Stimulated activated CD8-positive, alpha-beta memory T cell treated with anti-CD3 and anti-CD28 coated beads, Interleukin-7, amount 100 ng/mL, for 24 hours (primary cell): ENCODE measurements at places on chromosomes 11 and 22.
A peak's percentile ranks its signal among the peaks of the same experiment; 100 is the strongest.

DNA sequence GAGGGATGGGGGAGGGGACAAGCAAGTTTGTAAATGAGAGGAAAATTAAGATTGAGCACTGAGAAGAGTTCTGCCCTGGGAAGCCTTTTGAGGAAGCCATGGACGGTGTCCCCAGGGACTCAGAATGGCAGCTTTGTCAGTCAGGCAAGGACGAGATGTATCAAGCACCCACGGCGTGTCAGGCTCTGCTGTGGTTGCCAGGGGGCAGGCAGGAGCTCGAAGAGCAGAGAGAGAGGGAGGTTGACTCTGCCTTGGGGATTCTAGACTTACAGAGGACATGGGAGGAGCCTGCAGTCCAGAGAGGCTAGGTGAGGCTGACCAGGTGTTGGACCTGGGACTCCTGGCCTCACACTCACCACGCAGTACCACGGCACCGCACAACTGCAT is 29.1 kb upstream of the SYT7 start:
- DNase-seq = no peak

DNA sequence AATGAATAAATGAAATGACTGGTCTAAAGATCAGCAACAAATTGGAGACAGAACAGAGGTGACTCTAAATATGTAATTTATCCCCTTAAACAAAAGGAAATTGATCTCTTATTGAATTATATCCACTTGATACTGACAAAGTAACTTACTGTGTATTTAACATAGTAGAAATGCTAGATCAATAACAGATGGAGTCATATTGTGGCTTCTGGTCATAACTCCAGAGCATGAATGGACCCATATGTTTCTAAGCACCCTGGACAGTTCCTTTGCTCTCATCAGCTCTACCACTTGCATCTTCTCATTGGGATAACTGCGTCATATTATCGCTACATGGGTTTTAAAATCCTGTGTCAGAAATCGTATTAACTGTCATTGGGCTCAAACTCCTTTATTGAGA is 222.3 kb downstream of the ETS1 start:
- no peak for DNase-seq

DNA sequence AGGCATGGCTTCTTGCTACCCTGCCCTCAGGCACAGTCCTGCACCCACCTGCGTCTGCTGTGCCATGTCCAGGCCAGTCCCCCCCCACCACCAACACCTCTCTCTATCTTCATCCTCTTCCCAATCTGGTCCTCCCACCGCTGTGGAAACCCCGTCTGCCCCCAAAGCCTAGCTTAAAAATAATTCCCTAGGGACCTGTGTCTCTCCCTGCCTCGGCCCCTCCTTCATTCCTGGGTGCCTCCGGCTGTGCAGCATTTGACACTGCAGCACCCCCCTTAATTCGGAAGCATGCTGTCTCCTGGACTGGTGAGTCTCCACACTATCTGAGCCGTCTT is 2.5 kb upstream of the ASCL2 start:
- no peak for DNase-seq

DNA sequence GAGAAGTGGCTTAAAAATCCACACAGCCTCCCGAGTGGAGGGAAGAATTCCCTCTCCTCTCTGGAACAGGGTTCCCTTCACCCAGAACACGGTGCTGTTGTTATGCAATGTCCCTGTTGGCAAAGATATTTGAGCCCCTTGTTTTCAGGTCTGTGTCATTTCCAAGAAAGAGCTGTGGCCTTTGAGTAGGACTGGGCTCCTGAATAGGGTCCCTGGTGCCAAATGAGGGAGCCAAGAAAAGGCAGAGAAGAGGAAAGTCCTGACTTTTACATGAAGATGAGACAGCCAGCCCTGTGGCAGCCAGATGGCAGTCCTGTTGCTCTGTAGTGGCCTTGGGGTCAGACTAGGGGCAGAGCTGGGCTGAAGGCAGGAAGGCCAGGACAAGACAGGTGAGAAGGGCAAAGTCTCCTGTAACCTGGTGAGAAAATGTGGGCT is 51.2 kb upstream of the ELF5 start:
- DNase-seq = no peak

GRCh38 chr22:45584121-45584570 is 81.5 kb downstream of the FBLN1 start:
- no peak for DNase-seq

DNA sequence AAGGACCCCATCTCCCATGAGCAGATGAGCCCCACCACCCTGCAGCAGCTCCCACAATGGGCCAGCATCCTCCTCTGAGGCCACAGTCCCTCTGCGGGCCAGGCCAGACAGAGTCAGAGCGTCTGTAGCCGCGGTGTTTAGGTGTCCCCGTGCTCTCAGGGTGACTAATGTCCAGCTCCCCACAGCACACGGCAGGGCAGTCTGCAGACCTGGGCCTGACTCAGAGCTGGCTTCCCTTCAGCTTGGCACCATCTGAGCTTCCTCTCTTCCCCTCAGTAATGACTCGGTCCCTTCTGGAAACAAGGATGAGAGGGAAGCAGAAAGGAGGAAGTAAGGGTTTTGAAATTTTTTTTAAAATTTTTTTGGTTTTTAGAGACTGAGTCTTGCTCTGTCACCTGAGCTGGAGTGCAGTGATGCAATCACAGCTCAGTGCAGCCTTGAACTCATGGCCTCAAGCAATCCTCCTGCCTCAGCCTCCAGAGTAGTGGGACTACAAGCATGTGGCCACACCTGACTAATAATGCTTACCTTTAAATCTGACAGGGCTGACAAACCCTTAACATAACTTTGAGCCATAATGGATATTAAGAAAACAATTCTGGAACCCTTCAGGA is 28.5 kb downstream of the LRRC74B start:
- no peak for DNase-seq

- peak; percentile 93 for DNase-seq
These were observed at the start of gene RRM1 for GRCh38 chr11:4094348-4095291. RRM1 (plus strand) TSS chr11:4094799; CDS start chr11:4095013, 214 bp downstream.

GRCh38 chr22:31344578-31345330 is 1.4 kb downstream of the PATZ1 start:
- DNase-seq = no peak

- no peak for DNase-seq
These were observed 75.2 kb downstream of the ISX start for GRCh38 chr22:35140879-35141745.

- DNase-seq = no peak
These were observed 15.8 kb upstream of the OMP start for GRCh38 chr11:77086521-77087472.

GRCh38 chr11:77201991-77202841 is 74.2 kb downstream of the MYO7A start:
- no peak for DNase-seq

DNA sequence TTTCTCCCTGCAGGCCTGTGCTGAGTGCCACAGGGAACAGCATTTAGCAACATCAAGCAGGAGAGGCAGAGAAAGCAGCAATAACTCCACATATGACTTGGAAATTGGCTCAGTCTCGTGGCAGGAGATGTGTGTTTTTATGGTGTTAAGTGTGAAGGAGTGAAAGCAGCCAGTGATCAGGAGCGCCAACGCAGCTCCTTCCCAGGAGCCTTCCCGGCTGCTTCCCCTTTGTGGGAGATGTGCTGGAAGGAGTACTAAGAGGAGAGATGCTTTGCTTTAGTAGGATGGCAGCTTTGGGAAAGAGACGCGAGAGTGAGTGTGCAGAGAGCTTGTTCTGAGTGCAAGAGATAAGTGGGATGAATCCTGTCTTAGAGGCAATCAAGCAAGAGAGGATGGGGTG is 54.7 kb upstream of the KIRREL3 start:
- DNase-seq = no peak

DNA sequence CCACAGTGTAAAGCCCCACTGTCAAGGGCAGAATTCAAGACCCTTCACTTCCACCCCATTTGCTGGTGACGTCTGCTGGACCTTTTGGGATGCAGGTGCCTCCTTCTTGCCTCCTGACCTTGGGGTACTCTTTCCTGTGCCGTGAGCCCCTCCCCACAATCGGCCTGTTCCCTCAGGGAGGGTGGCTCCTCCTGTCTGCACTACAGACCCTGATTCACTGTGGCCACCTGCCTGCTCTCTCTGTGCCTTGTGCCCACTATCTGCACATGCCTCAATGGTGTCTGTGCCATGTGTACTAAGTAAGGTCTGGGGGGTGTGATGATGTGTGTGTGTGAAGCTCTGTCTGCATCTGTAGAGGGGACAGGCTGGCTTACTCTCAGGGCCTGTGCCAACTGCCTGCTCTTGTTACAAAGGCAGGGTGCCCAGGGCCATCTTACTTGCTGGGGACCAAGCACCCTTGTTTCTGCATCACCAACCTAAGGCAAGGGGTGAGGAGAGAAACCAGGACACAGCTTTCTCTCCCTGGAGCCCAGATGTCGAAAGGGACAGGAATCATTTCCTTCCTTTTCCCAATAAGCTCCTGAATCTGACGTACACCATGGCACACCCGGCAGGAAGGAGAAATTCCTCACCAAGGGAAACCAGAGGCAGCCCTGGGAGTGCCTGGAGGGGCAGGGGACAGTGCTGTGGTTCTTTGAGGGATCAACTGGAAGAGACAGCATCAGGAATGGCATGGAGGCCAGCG is 3.7 kb downstream of the PPM1F start:
- DNase-seq = no peak
